Right cardiac atrium (tissue), 5 donors: ENCODE measurements at places on chromosomes 12 and 14. TPM values are rescaled to one million over a fixed set of nuclear protein-coding genes. Genes with fewer than 3 reads are reported as not detected.

GRCh38 chr12:16756833-16757555 lies 151.0 kb upstream of the LMO3 start:
- DNase-seq: no peak

SDR9C7 gene
- 0.05 TPM for polyA plus RNA-seq

- DNase-seq: no peak
These were observed 1306.3 kb upstream of the TMEM132C start for GRCh38 chr12:126960709-126961108.

KRT85 gene
- not detected for polyA plus RNA-seq

BICD1 gene
- 3.1 TPM for polyA plus RNA-seq

MMP17 gene
- 2.4 TPM for polyA plus RNA-seq

PROX2 gene
- not detected for polyA plus RNA-seq

GRCh38 chr12:30197392-30198057 lies 413.8 kb upstream of the TMTC1 start:
- no peak for DNase-seq

GRCh38 chr14:102545461-102546265 lies 36.1 kb upstream of the ANKRD9 start:
- no peak for DNase-seq
